ENCODE measurements at places on chromosomes 7 and 10.

DNA sequence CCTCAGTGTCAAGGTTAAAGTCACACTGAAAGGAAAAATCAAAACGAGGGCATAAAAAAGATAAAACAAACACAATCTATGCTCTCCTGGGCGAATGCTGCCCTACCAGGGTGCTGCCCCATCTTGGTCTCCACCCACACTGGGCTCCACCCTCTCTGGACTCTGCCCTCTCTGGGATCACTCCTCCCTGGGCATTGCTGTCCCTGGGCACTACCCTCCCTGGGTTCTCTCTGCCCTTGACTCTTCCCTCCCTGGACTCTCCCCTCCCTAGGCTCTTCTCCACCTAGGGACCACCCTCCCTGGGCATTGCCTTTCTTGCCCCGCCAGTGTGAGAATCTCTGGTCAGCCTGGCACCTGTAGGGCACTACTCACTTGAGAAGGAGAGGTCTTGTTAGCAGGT lies 8.6 kb downstream of the GDF2 start:
- no peak for DNase-seq

GRCh38 chr10:71638822-71639719 lies 80.5 kb downstream of the C10orf105 start:
- no peak for DNase-seq

DNA sequence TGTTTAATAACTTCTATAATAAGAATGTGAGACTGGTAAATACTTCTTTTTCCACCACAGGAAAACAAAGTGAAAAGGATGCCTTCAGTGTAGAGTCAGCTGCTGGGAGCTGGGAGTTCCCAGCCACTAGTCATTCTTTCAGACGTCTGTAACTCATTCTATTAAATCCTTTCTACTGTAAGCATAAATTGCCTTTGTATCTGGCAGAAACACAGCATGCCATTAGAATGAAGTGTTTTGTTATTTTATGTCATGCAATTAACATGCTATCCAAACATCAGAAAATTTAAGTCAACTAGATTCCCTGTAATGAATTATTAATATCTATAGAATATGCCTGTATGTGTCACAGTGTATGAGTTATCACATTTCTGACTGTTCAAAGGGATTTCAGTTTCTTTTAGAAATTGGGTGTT lies 14.3 kb downstream of the BPGM start:
- peak; percentile 60 for DNase-seq

- peak; percentile 14 for DNase-seq
These were observed 550.3 kb downstream of the GRM8 start for GRCh38 chr7:126702242-126703016.

DNA sequence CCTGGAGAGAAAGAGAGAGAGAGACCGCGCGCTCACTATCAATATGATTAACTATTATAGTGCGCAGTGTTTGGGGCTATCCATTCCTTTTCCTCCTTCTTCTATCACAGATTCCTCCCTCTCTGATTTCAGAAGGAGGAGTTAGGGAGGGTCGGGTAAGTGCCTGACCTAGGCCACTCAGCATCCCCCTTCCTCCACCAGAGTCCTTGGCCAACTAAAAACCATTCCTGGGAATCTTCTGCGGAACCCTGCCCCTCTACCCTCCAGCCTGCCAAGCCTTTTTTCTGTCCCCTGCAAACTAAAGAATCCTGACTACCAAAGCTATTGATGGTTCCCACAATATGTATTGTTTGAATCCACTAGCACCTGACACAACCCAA lies 256.2 kb upstream of the NFE2L3 start:
- DNase-seq = no peak

DNA sequence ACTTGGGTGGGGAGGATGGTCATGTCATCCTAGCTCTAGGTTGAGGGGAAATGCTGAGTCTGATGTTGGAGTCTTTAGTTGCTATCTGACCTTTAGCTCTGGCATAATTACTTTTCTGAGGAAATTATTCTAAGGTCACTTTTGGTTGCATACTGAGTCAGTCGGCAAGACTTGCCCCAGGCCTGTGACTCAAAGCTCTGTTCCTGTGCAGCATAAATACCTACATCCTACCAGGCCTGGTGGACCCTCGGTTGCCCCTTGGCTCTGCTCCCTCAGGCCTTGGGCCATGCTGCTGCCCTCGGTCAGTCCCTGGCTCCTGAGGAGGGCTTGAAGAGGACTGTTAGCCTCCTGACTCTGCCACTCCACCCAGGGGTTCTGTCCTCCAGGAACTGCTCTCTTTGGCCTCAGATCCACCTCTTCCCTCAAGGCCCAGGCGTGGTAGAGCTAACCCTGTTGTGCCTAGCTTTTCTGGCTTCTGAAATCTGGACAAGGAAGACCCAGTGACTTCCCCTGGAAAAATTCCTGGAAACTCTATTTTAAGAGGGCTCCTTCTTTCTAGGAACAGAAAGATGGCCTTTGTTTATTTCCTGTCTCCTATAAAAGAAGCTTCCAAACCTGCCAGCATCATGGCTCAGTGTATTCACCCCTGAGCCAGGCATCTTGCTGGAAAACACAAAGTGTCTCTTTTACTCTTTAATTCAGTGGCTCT lies 71.2 kb downstream of the TMEM178B start:
- no peak for DNase-seq

- DNase-seq = no peak
These were observed 7.8 kb upstream of the ADCY1 start for GRCh38 chr7:45566386-45566785.

DNA sequence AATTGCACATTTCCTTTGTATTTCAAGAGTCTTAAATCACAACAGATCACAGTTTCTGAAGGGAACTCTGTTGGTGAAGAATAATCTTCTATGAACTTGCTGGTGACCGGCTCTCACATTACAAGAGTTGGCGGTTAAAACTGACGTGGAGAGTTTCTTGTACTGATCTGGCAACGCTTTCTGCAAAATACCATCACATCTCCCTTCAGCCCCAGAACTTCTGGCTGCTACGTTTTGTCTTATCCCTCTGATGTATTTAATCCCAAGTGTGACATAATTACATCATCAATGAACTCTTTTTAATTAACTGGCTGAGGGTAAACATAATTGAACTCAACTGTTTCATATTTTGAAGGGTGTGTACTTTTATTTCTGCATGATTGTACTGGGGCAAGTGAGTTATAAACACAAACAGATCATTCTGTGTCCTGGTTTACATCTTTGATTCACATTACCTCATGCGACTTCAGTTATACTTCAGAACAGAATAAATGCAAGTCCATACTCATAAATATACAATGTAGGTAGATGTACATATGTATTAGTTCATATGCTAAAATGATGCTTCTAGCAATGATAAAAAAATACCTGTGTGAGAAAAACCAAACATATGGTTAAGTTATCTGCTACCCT lies 105.1 kb upstream of the NPVF start:
- DNase-seq = no peak

GRCh38 chr10:3704565-3705325 lies 80.3 kb downstream of the KLF6 start:
- no peak for DNase-seq

GRCh38 chr7:76310102-76310957 lies 7.9 kb downstream of the HSPB1 start:
- DNase-seq = no peak

DNA sequence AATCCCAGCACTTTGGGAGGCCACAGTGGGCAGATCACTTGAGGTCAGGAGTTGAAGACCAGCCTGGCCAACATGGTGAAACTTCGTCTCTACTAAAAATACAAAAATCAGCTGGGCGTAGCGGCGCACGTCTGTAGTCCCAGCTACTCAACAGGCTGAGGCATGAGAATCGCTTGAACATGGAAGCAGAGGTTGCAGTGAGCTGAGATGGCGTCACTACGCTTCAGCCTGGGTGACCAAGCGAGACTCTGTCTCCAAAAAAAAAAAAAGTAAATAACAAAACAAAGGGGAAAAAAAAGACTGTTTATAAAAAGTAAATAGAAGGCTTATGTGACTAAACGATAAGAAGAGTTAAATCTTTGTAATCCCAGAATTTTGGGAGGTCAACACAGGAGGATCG lies 15.0 kb upstream of the DNMBP start:
- no peak for DNase-seq

DNA sequence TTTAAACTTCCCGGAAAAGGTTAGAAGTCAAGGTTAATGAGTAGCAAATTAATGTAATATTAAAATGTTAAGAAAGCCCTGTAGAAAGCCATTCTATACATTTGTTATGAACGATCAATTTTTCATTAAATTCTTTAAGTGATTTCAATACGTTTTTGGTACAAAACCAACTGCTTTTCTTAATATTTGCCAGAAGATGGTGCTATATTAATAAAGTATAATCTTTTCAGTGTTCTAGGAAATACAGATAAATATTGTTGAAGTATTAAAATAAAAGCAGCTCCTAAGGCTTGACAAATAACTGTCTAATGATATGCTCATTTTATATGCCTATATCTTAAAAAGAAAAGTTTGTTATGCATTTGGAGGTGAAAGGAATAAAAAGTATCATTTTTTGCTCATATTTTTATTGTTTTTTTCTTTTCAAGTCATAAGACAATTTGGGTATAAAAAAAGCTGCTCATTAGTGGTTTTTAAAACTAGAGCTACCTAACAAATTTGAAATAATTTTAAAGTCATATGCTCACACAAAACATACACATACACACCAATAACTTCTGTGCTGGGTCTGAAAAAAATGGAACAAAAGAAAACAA lies 130.3 kb upstream of the POT1 start:
- DNase-seq = no peak

- DNase-seq = no peak
These were observed 35.3 kb upstream of the EGR2 start for GRCh38 chr10:62851442-62851841.

- no peak for DNase-seq
These were observed 15.4 kb upstream of the MYL7 start for GRCh38 chr7:44156453-44157010.

DNA sequence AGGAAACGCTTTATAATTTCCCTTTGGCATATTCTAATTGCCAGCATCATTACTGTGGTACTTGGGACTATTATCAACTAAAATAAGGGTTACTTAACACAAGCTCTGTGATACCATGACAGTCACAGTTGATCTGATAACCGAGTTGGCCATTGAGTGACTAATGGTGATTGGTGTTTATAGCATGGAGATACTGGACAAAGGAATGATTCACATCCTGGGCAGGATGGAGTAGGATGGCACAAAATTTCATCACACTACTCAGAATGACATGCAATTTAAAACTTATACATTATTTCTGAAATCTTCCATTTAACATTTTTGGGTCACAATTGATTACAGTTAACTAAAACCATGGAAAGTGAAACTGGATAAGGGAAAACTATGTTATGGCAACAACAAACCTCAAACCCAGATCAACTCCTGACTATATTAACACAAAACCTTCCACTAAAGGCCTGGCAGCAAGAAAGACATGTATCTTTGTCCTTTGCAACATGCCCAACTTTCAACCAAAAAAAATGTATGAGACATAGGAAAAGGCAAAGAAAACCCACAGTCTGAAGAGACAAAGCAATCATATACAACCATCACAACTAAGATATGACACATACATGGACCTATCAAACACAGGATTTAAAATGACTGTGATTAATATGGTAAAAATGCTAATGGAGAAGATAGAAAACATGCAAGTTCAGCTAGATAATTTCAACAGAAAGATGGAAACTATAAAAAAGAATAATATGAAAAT lies 208.5 kb upstream of the NRP1 start:
- no peak for DNase-seq

DNA sequence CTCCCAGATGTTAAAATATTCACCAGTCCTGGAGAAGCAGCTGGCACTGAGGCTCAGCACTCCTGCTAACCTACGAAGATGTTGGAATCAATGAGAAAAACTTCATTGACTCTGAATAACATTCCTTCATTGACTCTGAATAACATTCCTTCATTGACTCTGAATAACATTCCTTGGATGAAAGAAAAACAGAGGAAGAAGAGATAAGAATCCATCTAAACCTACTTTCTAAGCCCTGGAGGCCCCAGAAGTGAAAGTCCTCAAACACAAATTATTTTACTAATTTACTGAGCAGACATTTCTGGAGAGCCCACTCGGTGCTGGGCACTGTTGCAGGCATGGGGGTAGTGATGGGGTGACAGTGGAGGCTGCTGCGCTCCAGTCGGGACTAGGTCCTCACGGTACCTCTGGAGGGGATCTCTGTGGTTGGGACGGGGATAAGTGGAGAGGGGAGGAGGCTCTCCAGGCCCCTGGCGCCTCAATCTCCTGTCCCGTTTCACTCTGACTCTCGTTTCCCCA lies 254.1 kb downstream of the WDR37 start:
- no peak for DNase-seq

- DNase-seq = no peak
These were observed 12.0 kb upstream of the PRKCQ start for GRCh38 chr10:6592080-6592479.

DNA sequence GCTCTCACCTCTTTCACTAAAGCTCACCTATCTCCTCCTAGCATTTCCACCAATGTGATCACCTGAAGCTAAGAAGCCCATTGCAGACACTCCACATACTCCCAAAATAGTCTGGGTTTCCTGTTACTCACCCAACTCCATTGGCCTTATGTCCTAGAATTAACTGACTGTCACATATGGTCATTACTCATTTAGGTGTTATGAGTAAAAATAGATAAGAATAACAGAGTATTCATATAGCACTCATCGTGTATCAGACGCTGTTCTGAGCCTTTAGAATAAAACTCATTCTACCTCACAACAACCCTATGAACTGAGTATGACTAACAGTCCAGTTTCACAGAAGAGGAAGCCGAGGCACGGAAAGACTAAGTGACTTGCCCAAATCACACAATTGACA lies 174.2 kb upstream of the NPVF start:
- DNase-seq = no peak

DNA sequence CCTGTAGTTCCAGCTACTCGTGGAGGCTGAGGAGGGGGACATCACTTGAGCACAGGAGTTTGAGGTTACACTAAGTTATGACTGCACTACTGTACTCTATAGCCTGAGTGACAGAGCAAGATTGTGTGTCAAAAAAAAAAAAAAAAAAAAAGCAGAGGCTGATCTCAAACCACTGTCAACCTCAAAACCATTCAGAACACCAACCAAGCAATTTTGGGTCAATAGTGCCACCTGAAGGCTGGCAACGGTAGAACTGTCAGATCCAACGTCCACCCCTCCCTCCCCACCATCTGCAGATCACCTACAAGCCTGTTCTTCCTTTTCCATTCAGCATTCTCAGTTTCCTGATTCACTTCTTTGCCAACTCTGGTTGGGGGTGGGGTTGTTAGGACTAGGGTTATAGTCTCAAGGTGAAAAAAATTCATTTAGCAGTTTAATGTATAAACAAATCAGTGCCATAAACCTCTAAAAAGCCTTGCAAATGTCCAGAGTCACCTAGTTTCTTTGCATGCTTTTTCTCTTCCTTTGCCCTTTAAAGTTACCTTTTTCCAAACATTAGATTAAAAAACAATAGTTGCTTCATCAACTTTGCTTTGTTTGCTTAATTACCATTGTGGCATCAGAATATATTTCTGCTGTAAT lies 2.6 kb downstream of the MRPS33 start:
- peak; percentile 49 for DNase-seq

GRCh38 chr10:89952325-89952724 lies 250.9 kb downstream of the KIF20B start:
- DNase-seq = no peak
